ENCODE measurements at places on chromosomes 3 and 15.

DNA sequence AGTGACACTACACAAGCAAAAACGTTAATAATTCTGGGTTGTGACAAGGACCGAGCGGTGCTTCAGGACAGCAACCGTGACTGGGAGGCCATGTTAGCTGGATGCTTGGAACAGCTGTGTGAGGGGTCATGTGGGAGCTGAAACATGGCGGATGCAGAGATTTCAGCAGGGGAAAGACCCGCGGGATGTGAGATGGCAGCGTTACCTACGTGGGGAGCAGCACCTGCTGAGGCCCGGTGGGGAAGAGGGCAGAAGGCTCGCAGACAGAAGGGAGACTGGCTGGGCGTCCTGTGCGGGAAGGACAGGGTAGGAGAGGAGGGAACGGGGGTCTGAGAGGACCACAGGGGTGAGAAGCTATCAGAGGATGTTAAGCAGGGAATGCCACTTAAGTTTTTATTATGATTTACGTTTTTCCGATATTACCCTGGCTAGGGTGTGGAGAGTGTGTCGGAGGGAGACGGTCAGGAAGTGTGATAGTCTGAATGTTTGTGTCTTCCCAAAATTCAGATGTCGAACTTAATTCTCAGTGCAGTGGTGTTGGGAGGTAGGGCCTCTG lies 228.8 kb upstream of the LYSMD4 start:
- DNase-seq: no peak

GRCh38 chr15:26724381-26725150 lies 48.3 kb downstream of the GABRB3 start:
- no peak for DNase-seq

DNA sequence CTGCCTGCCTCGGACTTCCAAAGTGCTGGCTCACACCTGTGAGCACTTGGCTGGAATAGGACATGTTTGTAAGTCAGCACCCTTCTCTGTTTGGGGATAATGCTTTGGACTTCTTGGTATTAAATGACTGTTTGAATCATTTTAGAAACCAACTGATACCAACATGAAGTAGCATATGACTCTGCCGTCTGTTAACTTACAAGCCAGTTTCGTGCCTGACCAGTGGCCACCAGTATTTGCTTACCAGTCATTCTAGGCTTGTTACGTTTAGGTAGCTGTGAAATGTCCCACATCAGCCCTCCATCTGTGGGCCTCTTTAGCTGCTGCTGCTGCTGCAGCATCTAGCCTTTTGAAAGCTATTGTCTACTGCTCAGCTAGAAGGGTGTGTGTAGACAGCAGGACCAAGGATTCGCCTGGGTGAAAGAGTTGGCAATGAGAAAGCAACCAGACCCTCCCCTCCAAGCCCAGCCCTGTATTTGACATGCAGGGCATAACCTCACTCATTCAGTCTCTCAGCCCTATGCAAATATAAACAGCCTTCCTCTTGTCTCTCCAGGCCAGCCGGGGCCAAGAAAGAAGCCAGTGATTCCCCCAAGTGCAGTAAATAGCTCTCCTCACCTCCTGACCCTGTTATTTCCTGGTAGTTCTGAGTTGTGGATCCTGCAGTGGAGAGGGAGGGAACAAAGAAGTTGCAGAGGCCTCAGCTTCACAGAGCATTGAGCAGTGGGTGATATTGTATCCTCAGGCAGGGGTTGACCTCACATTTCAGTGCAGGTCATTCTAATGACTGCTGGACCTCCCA lies 51.0 kb downstream of the NKIRAS1 start:
- no peak for DNase-seq

DNA sequence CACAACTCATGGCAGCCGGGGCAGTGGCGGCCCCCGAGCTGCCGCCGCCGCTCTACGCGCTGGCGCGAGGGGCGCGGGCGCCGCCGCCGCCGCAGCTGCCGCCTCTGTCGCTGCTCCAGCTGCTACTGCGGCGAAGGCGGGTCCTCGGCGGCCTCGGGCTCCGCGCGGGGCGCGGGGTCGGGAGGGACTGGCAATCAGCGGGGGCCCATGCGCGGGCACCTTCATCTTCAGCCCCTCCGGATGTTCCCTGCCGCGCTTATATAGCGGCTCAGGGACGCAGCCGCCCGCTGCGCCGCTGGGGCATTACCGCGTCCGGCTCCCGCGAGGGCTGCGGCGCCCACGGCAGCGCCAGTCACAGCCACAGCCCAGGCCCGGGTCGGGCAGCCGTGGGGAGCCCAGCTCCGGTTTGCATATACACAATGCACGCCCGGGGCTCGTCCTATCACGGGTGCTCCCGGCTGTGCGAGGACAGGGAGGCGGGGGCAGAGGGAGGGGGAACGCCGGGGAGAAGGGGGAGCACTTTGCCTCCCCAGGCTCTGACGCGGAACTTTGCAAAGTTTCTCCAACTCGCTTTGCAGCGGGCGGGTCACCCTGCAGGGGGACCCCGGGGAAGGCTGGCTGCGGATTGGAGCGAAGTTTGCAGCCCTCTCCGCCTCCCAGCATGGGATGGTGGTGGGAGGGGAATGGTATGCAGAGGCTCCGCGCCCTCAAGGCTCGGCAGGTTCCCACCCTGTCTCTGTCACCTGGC lies at the start of gene VGLL3:
VGLL3 (minus strand) TSS at position 416 of the 748 bp plus-strand sequence; CDS start at position 10, 406 bp downstream.
- DNase-seq: no peak

- no peak for DNase-seq
These were observed 150.5 kb downstream of the CFAP20DC start for GRCh38 chr3:58899159-58899952.

GRCh38 chr3:155880286-155880685 lies 9.8 kb downstream of the GMPS start:
- no peak for DNase-seq

- no peak for DNase-seq
These were observed 11.8 kb downstream of the SAMD7 start for GRCh38 chr3:169923189-169923588.

GRCh38 chr15:52184721-52185120 lies 6.5 kb downstream of the GNB5 start:
- no peak for DNase-seq

DNA sequence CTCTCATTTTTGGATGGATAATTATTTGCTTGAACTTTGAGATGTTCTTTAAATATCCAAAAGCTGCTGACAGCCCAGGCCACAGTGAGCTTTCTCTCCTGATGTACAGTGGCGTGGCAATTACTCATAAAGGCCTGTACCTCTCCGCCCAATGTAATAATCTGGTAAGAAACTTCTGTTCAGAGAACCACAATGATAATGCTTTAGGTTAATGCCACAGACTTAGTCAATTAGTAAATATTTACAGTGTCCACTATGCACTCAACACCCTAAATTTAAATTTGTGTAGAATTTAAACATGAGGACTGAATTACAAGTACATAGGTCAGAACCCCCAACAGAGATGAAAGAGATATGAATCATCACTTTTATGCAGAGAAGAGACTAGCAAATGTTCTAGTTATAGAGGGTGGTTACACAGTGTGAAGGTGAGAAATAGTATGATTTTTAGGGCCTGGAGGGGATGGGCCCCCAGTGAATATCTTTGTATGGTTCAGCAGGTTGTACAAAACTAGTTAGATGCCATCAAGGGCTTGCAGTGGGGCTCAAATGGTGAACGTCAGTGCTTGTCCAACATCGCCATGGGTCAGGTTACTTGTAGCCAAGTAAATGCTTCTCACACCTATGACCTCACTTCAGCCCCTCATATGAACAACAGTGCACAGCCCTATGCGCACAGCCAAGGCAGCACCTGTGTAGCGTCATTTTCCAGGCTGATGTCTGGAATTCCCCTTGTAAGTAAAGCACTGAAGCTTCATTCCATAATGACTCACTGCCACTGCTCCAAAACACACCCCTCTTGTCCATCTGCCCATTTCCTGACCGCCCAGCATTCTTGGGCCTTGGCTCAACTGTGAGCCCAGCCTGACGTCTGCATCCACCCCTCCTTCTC lies 13.3 kb downstream of the ABHD2 start:
- DNase-seq: no peak

DNA sequence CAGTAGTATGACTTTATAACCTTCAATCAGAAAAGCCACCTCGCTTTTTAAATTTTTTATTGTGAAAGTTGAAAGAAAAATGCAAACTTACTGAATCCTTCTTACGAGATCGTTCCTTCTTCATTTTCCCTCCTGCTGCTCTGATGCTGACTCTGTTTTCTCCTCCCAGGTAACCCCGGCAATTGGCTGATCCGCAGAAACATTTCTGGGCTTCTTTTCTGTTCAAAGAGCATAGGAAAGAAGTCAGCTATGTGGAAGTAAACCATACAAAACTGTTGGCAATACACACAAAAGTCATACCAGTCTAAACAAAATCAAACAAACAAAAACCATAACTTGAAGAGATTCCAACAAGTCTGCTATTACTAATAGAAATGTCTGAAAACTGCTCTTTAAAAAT lies 66.0 kb downstream of the SETD2 start:
- DNase-seq: no peak

DNA sequence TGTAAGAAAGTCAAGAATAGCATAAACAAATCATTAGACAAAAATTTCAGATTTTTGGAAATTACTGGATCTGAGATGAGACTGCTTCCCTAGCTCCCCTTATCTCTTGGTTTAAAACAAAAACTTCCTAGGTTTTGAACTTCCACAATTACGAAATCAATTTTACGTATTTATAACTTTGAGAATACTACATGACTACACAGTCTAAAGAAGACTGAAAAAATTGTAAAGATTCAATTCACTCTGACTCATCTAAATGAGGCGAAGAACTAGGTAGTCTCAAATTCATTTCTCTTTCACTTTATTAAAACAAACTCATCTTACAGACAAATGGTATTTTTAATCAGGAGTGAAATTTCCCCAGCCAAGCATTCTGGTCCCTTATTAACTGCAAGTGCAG lies 10.3 kb downstream of the CCDC54 start:
- no peak for DNase-seq

DNA sequence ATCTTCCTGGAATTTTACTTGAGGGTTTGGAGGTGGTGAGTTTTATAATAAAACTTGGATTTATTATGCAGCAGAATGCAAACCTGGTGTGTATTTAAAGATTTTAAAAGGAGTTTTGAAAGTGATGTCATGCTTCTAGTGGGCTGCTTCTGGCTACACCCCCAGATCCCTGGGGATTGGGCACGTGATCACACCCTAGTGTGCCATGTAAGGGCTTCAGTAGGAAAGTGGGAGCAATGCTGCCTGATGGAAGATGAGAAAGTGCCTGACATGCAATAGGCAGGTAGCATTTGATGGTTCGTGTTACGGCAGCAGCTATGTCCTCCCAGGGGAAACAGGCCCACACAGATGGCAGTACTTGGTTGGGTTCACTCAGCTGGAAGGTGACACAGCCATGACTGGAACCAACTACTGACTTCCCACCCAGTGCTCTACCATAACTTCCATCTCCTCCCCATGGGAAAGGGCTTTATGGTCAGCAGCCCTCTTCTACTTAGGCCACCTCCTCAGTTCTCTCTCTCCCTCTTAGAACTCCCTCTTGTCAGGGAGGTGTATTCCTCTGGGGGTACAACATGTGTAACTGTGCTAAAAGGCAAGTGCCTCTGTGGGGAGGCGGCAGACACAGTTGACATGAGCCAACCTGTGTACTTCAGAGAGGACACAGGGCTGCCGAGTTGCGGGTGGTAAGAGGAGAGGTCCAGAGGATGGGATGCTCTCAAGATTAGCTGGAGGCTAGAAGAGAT lies 5.6 kb downstream of the ITPKA start:
- DNase-seq: no peak

GRCh38 chr3:141663993-141664392 lies 74.1 kb upstream of the RNF7 start:
- no peak for DNase-seq

DNA sequence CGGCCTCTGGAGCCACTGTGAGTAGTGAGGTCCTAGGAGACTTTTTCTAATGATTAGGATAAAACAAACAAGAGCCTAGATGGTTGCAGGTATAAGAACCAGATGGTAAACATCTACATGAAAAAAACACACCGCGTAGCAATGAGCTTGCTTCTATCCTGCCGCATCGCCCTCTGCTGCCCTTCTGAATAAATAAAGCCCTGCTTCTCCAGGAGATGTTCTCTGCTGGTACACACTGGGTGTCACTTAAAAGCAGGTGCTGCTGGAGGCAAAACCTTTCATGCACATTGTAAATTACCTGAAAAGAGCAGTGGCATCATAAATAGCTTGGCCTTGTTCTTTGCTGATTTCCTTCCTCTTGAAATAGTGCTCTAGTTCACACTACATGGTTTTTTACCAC lies 164.4 kb upstream of the TOPAZ1 start:
- DNase-seq: no peak

- no peak for DNase-seq
These were observed 5.0 kb upstream of the HES1 start for GRCh38 chr3:194130807-194131589.

GRCh38 chr3:126450219-126450618 lies 25.5 kb downstream of the ZXDC start:
- no peak for DNase-seq

All from cortex of kidney (tissue), 1 donor.